ENCODE measurements at places on chromosomes 2 and 18.
A peak's percentile ranks its signal among the peaks of the same experiment; 100 is the strongest.

DNA sequence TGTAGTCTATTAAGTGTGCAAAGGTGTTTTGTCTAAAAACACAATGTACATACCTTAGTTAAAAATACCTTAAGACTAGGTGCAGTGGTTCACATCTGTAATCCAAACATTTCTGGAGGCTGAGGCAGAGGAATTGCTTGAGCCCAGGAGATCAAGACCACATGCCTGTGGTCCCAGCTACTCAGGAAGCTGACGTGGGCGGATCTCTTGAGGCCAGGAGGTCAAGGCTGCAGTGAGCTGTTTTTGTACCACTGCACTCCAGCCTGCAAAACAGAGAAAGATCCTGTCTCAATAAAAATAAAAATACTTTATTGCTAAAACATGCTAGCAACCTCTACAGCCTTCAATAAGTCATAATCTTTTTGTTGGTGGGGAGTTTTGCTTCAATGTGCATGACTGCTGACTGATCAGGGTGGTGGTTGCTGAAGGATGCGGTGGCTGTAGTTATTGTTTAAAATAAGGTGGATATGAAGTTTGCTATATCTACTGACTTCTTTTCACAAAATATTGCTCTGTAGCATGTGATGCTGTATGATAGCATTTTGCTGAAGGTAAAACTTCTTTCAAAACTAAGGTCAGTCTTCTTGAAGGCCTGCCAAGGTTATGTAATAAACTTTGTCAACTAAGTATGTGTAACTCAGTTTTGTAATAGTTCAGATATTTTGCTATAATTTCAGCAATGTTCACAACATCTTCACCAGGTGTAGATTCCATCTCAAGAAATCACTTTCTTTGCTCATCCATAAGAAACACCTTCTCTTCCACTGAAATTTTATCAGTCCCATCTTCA lies 1238.0 kb upstream of the NRXN1 start:
- DNase-seq = no peak

GRCh38 chr2:129281791-129282530 lies 697.5 kb upstream of the RAB6C start:
- no peak for DNase-seq

GRCh38 chr2:69789772-69790600 lies 39.5 kb upstream of the GMCL1 start:
- DNase-seq = no peak

- no peak for DNase-seq
These were observed 30.3 kb downstream of the C2orf42 start for GRCh38 chr2:70160545-70160944.

- no peak for DNase-seq
These were observed 1206.7 kb upstream of the CDH2 start for GRCh38 chr18:29383311-29384273.

DNA sequence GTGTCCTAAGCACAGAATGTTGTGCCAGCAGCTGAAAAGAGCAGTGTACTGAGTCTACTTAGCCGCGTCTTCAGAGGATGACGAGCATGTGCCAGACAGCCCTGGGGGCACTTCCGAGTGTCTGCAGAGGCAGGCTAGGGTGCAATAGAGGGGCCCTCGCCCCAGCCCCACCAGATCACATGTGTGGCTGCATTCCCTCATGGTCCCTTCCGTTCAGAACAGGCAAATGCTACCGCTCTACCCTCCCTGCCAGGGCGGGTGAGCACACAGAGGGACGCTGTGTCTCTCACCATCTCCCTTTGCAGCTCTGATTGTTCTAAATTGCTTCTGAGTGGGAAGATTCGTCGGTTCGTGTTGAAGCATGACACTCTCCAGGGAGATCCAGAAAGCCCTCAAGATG lies 212.2 kb upstream of the RAB12 start:
- no peak for DNase-seq

DNA sequence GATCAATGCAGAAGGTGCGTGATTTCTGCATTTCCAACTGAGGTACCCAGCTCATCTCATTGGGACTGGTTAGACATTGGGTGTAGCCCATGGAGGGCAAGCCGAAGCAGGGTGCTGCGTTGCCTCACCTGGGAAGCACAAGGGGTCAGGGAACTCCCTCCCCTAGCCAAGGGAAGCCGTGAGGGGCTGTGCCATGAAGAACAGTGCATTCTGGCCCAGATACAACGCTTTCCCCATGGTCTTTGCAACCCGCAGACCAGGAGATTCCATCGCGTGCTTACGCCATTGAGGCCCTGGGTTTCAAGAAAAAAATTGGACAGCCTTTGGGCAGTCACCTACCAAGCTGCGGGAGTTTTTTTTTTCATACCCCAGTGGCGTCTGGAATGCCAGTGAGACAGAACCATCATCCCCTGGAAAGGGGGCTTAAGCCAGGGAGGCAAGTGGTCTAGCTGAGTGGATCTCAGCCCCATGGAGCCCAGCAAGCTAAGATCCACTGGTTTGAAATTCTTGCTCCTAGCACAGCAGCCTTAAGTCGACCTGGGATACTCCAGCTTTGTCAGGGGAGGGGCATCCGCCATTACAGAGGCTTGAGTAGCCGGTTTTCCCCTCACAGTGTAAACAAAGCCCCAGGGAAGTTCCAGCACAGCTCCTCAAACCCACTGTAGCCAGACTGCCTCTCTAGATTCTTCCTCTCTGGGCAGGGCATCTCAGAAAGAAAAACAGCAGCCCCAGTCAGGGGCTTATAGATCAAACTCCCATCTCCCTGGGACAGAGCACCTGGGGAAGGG lies 21.7 kb downstream of the TFPI start:
- no peak for DNase-seq

DNA sequence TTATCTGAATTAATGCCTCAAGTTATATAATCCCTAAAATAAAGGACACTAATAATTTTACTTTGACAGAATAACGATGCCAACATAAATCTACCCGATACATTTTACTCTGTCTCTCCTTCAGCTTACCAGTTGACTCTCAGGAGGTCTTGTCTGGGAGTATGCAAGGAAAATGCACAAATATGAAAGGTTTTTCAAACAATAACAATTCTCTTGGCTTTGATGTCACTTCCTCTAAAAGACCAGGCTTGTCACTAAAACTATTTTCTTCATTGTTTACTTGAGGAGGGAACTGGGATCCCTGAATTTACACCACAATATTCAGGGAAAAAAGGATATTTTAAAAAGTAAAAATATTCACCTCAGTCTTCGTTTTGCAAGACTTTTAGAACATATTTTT lies 97.2 kb downstream of the SOS1 start:
- no peak for DNase-seq

- DNase-seq = no peak
These were observed 262.3 kb downstream of the TRIB2 start for GRCh38 chr2:12979066-12979465.

GRCh38 chr2:68237404-68237803 lies 14.9 kb downstream of the PPP3R1 start:
- no peak for DNase-seq

GRCh38 chr2:195051401-195051800 lies 605.6 kb upstream of the SLC39A10 start:
- no peak for DNase-seq

DNA sequence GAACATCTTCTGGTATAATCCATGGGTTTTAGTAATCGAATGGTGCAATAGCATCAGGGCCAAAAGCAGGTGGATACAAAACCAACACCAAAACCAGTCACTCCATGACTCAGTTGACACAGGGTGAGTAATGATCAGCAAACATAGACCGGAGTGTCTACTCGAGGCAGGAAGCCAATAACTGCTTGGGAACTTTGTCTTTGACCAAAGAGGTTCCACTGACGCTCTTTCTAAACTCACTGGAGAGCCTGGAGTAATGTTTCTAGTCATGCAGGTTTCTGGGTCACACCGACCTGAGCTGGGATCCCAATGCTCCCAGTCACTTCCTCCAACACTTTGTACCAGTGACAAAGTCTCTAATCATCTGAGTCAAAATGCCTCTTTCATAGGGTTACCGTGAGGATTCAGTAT lies 30.9 kb downstream of the MREG start:
- no peak for DNase-seq

GRCh38 chr2:135773319-135773718 lies 31.7 kb downstream of the UBXN4 start:
- DNase-seq = no peak

- no peak for DNase-seq
These were observed 14.4 kb downstream of the FMNL2 start for GRCh38 chr2:152349416-152349815.

DNA sequence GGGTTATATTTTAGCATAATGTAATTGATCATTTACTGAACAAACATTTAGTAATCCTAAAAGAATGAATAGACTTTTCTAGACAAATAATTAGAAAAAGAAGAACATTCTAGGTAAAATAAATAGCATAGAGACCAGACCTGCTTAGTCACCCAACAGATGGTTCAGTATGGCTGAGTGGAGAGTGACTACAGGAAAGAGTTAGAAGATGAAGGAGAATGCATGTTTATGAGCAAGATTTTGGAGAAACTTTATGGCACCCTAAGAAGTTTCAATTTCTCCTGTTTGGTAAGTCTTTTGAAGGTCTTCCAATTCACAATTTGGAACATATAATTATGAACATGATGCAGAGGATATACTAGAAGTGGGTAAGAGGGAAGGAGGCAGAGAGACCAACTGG lies 32.9 kb downstream of the FAP start:
- no peak for DNase-seq

DNA sequence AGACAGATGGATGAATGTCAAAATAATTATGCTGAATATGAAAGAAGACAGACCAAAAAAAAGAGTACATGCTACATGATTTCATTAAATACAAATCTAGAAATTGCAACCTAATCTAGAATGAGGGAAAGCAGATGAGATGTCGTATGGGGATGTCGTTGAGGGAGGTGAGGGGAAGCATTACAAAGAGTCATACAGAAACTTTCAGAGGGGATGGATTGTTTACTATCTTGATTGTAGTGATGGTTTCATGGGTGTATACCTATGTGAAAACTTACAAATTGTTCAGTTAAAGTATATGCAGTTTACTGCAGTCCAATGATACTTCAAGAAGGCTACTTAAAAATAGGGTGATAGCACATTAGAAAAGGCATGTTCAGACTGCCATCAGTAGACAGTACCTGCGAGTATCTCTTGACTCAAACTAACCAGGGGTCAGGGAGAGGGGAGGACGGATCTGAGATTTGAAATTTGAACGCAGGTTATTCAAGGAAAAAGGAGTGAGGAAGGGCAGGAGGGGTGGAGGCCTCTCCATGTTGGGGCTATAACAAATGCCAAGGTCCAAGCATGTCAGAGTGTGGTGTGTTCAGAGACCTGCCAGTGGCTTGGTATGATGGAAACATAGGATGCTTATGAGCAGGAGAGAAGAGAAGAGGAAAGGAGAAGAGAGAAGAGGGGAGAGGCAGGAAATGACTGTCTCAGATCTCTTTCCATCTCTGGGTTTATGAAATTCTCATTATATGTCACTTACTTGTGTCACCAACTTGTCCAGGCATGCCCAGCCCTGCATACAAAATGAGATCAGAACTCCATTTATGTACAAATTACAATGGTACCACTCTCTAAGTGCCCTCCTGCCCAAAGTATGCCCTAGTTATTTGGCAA lies 257.3 kb upstream of the CXCR4 start:
- DNase-seq = peak; percentile 18

GRCh38 chr18:31258789-31259188 lies 59.2 kb upstream of the DSG1 start:
- DNase-seq = no peak

GRCh38 chr2:143347901-143348414 lies 218.7 kb downstream of the ARHGAP15 start:
- no peak for DNase-seq

- DNase-seq = no peak
These were observed 74.0 kb upstream of the DSG1 start for GRCh38 chr18:31243740-31244512.

- DNase-seq = peak; percentile 94
These were observed 2.2 kb downstream of the NEDD4L start for GRCh38 chr18:58046093-58046793.

DNA sequence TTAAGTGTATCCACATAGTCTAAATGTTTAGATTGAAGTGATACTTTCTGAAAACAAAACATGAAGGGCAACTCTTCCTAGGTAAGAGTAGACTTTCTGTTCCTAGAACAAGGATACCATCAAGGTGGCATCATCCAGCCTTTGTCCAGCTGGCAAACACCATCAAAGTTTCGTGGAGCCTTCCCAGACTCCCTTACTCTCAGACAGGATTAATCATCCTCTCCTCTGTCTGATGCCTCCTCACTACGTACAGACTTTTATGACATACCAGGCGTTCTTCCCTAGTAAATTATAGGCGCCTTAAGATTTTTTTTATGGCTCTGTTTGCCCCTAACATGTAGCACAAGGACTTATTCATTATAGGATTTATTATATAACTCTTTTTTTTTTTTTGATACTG lies 29.4 kb upstream of the ASNSD1 start:
- DNase-seq = no peak

- DNase-seq = no peak
These were observed 217.2 kb downstream of the DOK6 start for GRCh38 chr18:69617888-69618287.

- no peak for DNase-seq
These were observed 192.6 kb upstream of the ZEB2 start for GRCh38 chr2:144712550-144712940.

DNA sequence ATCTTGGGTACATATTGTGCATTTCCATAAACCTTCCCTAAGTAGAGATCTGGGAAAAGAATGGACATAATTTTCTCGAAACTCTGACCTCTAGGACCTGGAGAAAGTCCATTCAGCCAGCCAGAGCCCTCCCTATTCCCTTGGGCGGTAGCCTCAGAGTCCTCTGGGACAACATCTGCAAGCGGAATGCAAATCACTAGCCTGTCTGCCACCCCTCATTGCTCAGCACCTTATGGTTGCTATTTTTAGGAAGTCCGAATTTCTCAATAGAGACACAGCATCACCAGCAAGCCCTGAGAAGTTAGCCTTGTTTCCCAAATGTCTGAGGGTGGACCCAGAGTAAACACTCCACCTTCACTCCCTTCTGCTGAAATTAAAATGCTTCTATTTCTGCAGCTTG lies 17.6 kb upstream of the CD28 start:
- DNase-seq = no peak

GRCh38 chr18:48790869-48791635 lies 159.7 kb downstream of the SMAD7 start:
- DNase-seq = no peak

DNA sequence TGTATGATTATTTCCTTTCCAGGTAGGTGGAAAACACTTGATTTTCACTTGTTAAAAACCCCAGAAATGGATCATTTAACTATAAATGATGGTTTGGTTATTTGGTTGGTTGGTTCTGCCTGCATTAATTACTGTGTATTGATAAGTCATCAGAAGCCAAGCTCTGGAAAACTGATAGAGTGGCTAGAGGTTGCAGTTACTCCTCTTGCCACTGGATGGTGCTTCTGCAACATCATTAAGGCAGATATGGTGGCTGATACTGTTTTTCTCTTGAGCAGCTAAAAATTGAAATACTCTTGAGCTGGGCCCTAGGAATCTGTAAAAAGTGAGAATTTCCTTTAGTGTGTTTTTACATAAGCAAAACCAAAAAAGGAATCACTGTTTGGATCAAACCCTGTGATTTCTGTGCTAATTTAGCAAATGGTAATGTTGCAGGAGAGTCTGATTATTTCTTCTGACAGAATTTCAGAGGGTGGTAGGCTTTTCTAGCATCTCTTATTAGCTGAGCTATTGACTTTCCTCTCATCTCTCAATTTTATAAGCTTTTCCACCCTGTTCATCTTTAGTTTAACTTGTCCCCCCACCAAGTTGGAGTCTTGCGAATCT lies 54.3 kb downstream of the RAB10 start:
- DNase-seq = peak; percentile 18

GRCh38 chr18:51151568-51152511 lies 45.6 kb downstream of the MEX3C start:
- DNase-seq = no peak

GRCh38 chr18:7221424-7222155 lies 9.3 kb upstream of the LRRC30 start:
- DNase-seq = peak; percentile 49
